ENCODE measurements at places on chromosomes 7 and 10. TPM values are rescaled to one million over a fixed set of nuclear protein-coding genes. Genes with fewer than 3 reads are reported as not detected.

GRCh38 chr7:2114052-2114451 lies 118.7 kb downstream of the MAD1L1 start:
- DNase-seq: no peak

DNA sequence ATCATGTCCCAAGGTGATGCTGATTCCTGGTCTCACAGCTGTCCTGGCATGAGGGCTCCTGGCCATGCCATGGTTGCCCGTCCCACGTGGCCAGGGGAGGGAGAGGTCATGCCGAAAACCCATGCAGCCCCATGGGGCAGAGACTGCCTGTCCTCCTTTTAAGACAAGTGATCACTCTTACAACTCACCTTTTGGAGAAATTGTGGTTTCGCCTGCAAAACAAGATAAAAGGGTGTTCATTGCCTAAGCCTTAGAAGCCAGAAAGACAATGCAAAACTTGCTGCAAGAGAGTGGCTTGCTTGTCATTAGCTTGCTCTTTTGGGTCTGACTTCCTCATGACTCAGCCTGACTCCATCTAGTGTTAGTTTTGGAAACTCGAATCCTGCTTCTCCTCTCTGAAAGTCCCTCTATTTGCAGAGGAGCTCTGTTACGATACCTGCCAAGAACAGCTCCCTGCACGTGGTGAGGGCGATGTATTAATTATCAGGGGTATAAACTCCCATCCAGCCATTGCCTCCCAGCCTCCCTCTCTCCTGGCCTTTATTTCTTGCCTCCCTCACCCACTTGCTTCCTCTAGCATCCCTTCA lies 26.7 kb downstream of the TMEM273 start:
- DNase-seq: peak; percentile 45

GRCh38 chr10:126014309-126014708 lies 117.9 kb downstream of the FANK1 start:
- no peak for DNase-seq

DNAJC12 gene
- 42.8 TPM for total RNA-seq

GRCh38 chr7:1548438-1548831 lies 7.6 kb downstream of the TMEM184A start:
- DNase-seq: peak; percentile 50

- DNase-seq: no peak
Measured at GRCh38 chr7:124364283-124364682, 331.4 kb upstream of the TMEM229A start.

GRCh38 chr10:26095781-26096180 lies 120.8 kb upstream of the GAD2 start:
- DNase-seq: peak; percentile 30

- DNase-seq: no peak
Measured at GRCh38 chr7:805261-805660, 27.0 kb upstream of the SUN1 start.

NXPH1 gene
- not detected for total RNA-seq

CTNNA3 gene
- not detected for total RNA-seq

ODAD2 gene
- total RNA-seq: not detected

CLEC2L gene
- total RNA-seq: not detected

TCERG1L gene
- 0.05 TPM for total RNA-seq

DNA sequence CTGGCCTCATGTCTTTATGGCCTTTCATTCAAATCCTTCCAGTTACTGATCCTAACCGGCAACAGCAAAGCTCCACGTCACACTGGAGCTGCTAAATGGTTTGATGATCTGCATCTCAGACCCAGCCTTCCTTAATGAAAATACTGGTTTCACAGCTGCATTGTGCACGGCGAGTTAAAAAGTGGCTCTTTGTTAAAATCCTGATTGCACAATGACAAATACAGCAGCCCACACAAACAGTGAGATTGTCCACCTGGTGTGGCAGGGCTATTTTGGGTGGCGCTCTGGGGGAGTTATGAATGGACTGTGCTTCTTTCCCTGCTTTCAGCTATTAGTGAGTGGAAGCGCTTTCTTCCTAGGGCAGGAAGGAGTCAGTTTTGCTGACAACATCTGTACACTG lies 63.4 kb upstream of the C1QL3 start:
- peak; percentile 75 for DNase-seq

DNA sequence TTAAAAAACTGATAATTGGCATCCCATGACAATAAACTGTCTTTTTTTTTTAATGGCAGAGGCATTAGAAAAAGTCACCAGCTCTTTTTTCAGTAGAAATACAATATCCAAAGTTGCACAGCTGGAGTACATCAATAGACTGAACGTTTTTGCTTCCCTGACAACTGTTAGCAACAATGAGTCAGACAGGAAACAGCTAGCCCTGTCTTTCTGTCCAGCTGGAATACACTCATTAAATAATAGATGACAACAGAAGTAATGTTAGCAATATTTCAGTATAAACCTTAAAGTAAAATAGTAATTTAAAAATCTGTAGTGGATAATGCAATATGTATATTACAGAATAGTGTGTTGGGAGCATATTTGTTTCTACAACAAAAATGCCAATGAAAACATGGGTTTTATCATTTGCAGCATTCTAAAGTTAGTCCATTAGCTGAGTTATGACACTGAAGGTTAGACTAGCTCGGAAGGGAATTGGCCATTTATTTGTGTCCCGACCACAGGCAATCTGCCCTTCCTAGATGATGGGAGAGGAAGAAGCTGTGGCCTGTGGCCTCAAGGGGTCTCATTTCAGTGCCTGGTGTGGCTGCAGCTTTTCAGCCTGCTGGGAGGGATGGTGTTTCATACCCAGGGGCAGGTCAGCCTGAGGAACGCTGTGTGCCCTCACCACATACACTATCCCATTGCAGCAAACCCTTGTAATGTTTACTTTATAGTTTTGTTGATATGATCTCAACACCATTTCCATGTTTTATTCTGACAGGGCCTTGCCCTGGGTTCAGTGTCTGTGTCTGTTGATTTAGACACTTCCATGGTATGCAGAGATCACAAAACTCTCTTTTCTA lies 173.3 kb downstream of the SLC16A9 start:
- no peak for DNase-seq

TWIST1 gene
- total RNA-seq: 22.0 TPM

GTF2IRD1 gene
- 3.8 TPM for total RNA-seq

ST8SIA6 gene
- 1.1 TPM for total RNA-seq

DNA sequence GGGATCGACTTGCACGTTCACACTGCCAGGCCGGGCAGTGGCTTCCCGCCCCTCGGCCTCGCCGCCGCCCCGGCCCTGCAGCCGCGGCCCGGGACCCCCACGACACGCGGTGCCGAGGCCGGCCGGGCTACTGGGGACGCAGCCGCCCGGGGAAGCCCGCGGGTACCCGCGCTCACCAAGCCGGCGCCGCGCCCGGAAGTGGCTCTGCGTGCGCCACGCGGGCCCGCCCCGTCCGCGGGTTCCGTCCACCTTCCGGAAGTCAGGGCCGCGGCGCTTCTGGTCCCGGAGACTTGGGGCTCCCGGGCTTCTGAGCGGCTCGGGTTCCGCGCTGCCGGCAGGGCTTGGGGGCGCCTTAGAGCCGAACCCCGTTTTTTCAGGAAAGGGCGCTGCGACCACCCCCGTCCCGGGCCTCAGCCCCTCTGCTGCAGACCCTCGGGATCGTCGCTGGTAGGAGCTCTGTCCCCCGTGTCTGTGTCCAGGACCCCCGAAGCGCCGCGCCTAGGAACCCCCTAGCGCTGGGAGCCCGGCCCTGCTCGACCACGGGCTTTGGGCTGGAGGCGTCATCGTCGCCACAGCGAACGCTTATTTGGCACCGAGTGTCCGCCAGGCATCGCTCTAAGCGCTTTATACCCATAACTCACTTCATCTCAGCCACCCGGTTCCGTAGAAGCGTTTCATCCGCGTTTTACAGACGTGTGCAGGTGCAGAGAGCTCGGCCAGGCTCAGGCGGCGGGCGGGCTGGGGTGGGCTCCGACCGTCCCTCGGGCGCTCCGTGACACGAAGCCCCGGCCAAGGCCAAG lies at the start of gene PSMG3:
Gene PSMG3, minus strand, starts transcription at position 200 of the 800 bp plus-strand sequence. CDS start 693 bp downstream, outside the sequence.
- peak; percentile 89 for DNase-seq

All from SK-MEL-5 (cell line).